A549 treated with ZK216348 at 1 μM for 4 hours (cell line): ENCODE measurements at places on chromosomes 7 and 10. TPM values are rescaled to one million over a fixed set of nuclear protein-coding genes. Genes with fewer than 3 reads are reported as not detected.

CLEC5A gene
- not detected in 5 replicates for total RNA-seq

PARP12 gene
- 21.3 to 26.3 TPM (median 21.7 TPM) in 5 replicates for total RNA-seq

GFRA1 gene
- 7.1 to 11.1 TPM (median 10.0 TPM) in 5 replicates for total RNA-seq

CYP3A7 gene
- not detected in 5 replicates for total RNA-seq

TYW1B gene
- 2.4 to 3.0 TPM (median 2.6 TPM) in 5 replicates for total RNA-seq

ANKRD22 gene
- 0.28 to 0.69 TPM (median 0.31 TPM) in 5 replicates for total RNA-seq

SLC39A12 gene
- not detected in 5 replicates for total RNA-seq

SPDYE6 gene
- not detected in 5 replicates for total RNA-seq

GNA12 gene
- total RNA-seq = 30.8 to 45.4 TPM (median 42.8 TPM) in 5 replicates

MMD2 gene
- total RNA-seq = not detected in 5 replicates

TRAPPC14 gene
- total RNA-seq = 8.3 to 14.8 TPM (median 12.9 TPM) in 5 replicates

NXPH1 gene
- total RNA-seq = not detected in 5 replicates

FAM20C gene
- 29.5 to 48.7 TPM (median 45.5 TPM) in 5 replicates for total RNA-seq

CFTR gene
- 0.08 to 0.09 TPM in 2 of 5 replicates, not detected in the others for total RNA-seq

PILRA gene
- total RNA-seq = 3.7 to 6.8 TPM (median 5.2 TPM) in 5 replicates

GRID2IP gene
- not detected in 5 replicates for total RNA-seq

APBB1IP gene
- 7.3 to 8.5 TPM (median 7.6 TPM) in 5 replicates for total RNA-seq

TLX1 gene
- total RNA-seq = not detected in 5 replicates

SPDYE11 gene
- total RNA-seq = not detected in 5 replicates

CASP7 gene
- 27.4 to 39.8 TPM (median 29.6 TPM) in 5 replicates for total RNA-seq

PRR15 gene
- 2.4 to 3.2 TPM (median 2.7 TPM) in 5 replicates for total RNA-seq

TNRC18 gene
- total RNA-seq = 38.9 to 47.8 TPM (median 40.4 TPM) in 5 replicates

PRSS37 gene
- not detected in 5 replicates for total RNA-seq

SPOCK2 gene
- 0.29 to 0.82 TPM (median 0.45 TPM) in 5 replicates for total RNA-seq

KIAA1549 gene
- total RNA-seq = 4.2 to 8.6 TPM (median 6.5 TPM) in 5 replicates

NPSR1 gene
- not detected in 5 replicates for total RNA-seq

OPALIN gene
- not detected in 5 replicates for total RNA-seq

CEP55 gene
- total RNA-seq = 51.3 to 104 TPM (median 66.1 TPM) in 5 replicates

TACR2 gene
- total RNA-seq = 0.07 to 0.15 TPM (median 0.13 TPM) in 3 of 5 replicates, not detected in the others

IDI2 gene
- total RNA-seq = not detected in 5 replicates

MCU gene
- 25.0 to 36.4 TPM (median 30.2 TPM) in 5 replicates for total RNA-seq

MEIG1 gene
- 1.00 to 1.4 TPM (median 1.2 TPM) in 3 of 5 replicates, not detected in the others for total RNA-seq

GLRX3 gene
- 188 to 245 TPM (median 208 TPM) in 5 replicates for total RNA-seq

MAP3K8 gene
- 12.4 to 18.0 TPM (median 15.1 TPM) in 5 replicates for total RNA-seq

ADAP1 gene
- 2.3 to 6.6 TPM (median 5.0 TPM) in 5 replicates for total RNA-seq

SERPINE1 gene
- 1,301 to 1,792 TPM (median 1,475 TPM) in 5 replicates for total RNA-seq

BLNK gene
- total RNA-seq = not detected in 5 replicates

GNAT3 gene
- total RNA-seq = not detected in 5 replicates

NUTM2B gene
- 0.37 to 0.55 TPM (median 0.52 TPM) in 4 of 5 replicates, not detected in the other for total RNA-seq

GIMAP5 gene
- 0.24 TPM in 1 of 5 replicates, not detected in the others for total RNA-seq

HOXA3 gene
- 3.8 to 9.6 TPM (median 8.0 TPM) in 5 replicates for total RNA-seq

FGFR2 gene
- 0.31 to 0.68 TPM (median 0.45 TPM) in 5 replicates for total RNA-seq

ZNF488 gene
- 10.8 to 15.7 TPM (median 13.8 TPM) in 5 replicates for total RNA-seq

LRRC18 gene
- not detected in 5 replicates for total RNA-seq

ELFN1 gene
- 0.32 to 0.47 TPM (median 0.38 TPM) in 5 replicates for total RNA-seq

INPP5F gene
- total RNA-seq = 7.0 to 11.2 TPM (median 9.6 TPM) in 5 replicates

ZNF736 gene
- 0.03 TPM in 1 of 5 replicates, not detected in the others for total RNA-seq

NHLRC2 gene
- 4.8 to 8.8 TPM (median 7.0 TPM) in 5 replicates for total RNA-seq

NEUROG3 gene
- not detected in 5 replicates for total RNA-seq

SPDYE1 gene
- total RNA-seq = not detected in 5 replicates
